DMS153 (cell line): ENCODE measurements at places on chromosomes 2 and 18.

GRCh38 chr18:8357320-8357719 is 251.9 kb upstream of the RAB12 start:
- no peak for DNase-seq

DNA sequence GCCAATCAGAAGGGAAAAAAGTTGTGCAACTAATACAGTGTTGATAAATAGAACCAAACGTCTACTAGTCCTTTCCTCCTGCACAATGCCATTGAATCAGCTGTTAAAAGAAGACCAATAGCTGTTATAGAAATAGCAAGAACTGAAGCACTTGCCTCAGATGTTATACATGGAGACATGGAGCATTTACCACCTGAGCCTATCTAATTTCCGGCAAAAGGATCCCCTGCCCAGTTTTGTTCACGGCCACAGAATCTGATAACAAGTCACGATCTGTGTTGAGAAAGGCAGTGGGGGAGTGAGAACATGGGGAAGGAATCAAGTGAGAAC is 285.4 kb downstream of the ZEB2 start:
- no peak for DNase-seq

DNA sequence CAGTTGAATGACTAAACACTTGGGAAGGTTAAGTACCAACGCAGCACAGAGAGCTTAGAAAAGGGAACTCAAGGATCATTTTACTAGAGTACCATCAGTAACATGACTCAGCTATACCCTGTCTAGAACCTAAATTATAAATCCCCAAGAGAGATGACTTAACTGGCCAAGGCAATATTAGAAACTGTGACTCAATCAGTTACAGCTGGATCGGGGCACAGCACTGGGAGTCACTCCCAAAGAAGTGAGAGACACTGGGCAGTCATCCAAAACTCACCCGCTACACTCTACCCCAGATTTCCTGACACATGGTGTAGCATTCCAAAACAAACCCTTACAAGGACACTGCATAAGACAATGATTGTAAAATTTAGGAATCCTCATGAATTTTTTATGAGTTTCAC is 17.7 kb downstream of the IWS1 start:
- DNase-seq: peak; percentile 52

GRCh38 chr2:44001716-44002115 is 5.9 kb upstream of the LRPPRC start:
- no peak for DNase-seq

- DNase-seq: no peak
Observed at GRCh38 chr2:34093790-34094189, 494.7 kb upstream of the FAM98A start.

GRCh38 chr2:137924019-137924418 is 40.3 kb upstream of the HNMT start:
- no peak for DNase-seq

GRCh38 chr2:46493241-46493970 is 14.0 kb downstream of the TMEM247 start:
- DNase-seq: no peak

GRCh38 chr2:110780461-110780860 is 48.1 kb downstream of the ACOXL start:
- no peak for DNase-seq

GRCh38 chr2:197835293-197835692 is 30.9 kb downstream of the PLCL1 start:
- DNase-seq: no peak

DNA sequence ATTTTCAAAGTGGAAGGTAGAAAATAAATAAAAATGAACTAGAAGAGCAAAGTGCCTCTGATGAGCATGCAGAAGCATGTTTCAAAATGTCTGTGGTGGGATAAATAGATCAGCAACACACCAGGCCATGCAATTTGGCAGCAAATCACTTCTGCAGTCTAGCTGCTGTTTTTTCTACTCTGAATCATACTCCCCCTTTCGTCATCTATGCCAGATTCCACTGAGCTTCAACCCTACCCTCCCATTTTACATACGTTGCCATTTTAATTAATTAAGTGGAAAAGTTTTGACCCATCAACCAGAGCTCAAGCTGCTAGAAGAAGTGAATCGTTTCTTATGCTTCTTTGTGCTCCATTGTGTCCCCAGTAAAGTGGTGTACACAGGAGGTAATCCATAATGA is 79.3 kb downstream of the NRXN1 start:
- DNase-seq: no peak

DNA sequence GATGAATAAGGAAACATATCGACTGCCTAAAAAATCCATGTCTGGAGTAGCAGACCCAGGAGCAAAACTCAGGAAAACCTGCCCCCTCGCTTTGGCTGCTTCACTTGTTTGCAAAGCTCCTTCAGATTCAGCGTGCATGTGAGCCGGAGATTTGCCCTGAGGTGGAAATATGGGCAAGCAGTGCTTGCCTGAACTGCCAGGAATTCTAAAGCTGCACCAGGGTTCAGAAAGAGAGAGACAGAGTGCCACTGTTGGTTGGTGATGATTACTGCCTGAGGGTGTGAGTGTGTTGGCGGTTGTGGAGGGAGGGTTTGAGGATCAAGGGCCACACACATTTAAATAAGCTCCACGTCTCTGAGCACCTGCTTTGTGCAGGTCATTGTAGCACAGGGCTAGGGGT is 139.6 kb upstream of the RGPD4 start:
- no peak for DNase-seq

GRCh38 chr2:236242057-236242495 is 22.1 kb downstream of the ASB18 start:
- DNase-seq: no peak

- DNase-seq: no peak
Observed at GRCh38 chr2:236136538-236136937, 31.6 kb downstream of the GBX2 start.

- peak; percentile 40 for DNase-seq
Observed at GRCh38 chr18:49359732-49360444, 100.6 kb downstream of the DYM start.

- DNase-seq: no peak
Observed at GRCh38 chr2:43165378-43166069, 60.9 kb downstream of the ZFP36L2 start.

DNA sequence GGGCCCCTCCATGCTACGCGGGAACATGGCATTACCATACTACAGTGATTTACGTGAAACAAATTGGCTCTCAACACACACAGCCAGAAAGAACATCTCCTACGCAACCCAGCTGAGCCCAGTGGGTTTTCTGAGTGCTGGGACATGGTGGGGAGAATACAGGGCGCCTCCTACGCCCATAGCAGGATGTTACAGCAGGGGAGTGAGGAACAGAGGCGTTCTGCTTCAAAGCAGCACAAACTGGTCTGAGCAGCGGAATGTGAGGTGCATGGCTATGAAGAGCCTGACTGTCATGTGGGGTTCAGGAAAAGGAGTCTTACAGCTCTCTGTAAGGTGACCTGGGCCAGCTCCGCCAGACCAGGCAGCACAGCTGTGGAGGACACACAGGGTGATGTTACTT is 108.6 kb upstream of the REV1 start:
- DNase-seq: no peak
